ENCODE measurements at places on chromosomes 13 and 19.

- no peak for DNase-seq
These were observed 18.4 kb upstream of the KCTD15 start for GRCh38 chr19:33778089-33778791.

DNA sequence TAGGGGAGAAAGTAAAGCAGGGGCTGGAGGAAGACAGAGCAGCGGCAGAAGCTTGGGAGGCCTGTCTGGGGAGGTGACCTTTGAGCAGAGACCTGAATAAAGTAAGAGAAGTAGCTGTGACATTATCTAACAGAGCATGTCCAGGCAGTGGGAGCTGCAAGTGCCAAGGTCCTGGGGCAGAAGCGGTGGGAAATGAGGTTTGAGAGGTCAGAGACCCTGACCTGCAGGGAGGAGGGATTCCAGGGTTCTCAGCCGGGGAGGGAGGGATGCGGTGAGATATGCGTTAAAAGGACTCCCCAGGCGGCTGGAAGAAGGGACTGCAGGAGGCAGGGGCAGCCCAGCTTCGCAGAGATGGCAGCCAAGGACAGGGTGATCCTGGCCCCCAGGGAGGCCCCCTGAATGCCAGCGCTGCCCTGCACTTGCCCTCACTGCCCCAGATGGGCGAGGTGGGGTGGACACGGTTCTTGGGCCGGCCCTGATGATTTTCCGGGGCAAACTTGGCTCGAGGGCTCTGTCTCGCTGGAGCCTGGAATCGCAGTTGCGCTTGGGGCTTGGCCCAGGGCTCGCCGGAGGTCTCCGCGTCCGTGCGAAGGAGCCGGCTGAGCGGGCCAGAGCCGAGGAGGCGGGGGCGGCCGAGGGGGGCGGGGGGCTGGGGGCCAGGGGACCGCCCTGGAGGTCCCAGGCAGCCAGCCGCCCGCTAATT lies 3.2 kb downstream of the CRLF1 start:
- no peak for DNase-seq

- DNase-seq: no peak
These were observed 765.2 kb upstream of the GPC6 start for GRCh38 chr13:92461402-92461801.

DNA sequence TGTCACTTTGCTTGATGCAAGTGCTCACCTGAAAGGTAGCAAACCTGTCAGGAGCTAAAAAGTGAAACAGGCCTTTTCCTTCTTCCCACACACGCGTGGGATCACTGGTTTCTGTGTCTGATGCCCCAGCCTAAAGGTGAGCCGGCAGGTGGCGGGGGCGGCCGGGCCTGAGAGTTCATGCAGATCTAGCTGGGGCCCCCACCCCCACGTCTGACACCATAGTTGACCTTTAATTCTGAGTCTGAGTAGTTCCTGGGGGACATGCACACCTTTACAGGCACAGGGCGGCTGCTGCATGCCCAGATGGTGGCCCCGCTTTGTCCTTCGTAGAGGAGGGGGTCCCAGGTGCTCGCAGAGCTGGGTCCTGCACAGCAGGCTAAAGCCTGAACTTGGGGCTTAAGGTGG lies 345.3 kb downstream of the TEX29 start:
- no peak for DNase-seq

GRCh38 chr19:11044431-11044830 lies 44.8 kb upstream of the LDLR start:
- DNase-seq: no peak

GRCh38 chr19:38736036-38736412 lies 8.2 kb downstream of the CAPN12 start:
- DNase-seq: no peak

GRCh38 chr19:53813996-53814395 lies 10.1 kb downstream of the NLRP12 start:
- DNase-seq: no peak

DNA sequence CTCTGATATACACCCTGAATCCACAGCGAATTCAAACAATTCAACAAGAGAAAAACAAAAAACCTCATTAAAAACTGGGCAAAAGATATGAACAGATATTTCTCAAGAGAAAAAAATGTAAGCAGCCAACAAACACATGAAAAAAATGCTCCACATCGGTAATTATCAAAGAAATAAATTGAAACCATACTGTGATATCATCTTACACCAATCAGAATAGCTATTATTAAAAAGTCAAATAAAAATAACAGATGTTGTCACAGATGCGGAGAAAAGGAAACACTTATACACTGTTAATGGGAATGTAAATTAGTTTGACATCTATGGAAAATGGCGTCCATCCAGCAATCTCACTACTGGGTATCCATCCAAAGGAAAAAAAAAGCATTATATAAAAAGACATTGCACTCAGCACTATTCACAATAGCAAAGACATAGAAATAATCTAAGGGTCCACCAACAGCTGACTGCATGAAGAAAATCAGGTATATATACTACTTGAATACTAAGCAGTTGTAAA lies 1495.0 kb upstream of the PCDH20 start:
- no peak for DNase-seq

GRCh38 chr13:99281811-99282263 lies 23.7 kb upstream of the GPR18 start:
- no peak for DNase-seq

- DNase-seq: no peak
These were observed 195.9 kb downstream of the LHFPL6 start for GRCh38 chr13:39407138-39407537.

DNA sequence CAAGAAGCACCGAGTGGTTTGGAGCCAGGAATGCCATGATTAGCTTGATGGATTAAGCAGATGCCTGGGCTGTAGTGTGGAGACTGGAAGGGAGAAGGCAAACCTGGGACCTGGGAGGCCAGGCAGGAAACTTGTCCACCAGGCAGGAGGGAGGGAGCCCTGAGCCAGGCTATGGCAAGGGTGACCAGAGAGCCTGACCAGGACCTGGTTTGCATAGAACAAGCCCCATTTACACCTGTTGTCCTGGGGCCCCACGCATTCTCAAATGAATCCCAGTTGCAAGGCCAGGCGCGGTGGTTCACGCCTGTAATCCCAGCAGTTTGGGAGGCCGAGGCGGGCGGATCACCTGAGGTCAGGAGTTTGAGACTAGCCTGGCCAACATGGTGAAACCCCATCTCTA lies 50.2 kb upstream of the LATS2 start:
- DNase-seq: no peak

DNA sequence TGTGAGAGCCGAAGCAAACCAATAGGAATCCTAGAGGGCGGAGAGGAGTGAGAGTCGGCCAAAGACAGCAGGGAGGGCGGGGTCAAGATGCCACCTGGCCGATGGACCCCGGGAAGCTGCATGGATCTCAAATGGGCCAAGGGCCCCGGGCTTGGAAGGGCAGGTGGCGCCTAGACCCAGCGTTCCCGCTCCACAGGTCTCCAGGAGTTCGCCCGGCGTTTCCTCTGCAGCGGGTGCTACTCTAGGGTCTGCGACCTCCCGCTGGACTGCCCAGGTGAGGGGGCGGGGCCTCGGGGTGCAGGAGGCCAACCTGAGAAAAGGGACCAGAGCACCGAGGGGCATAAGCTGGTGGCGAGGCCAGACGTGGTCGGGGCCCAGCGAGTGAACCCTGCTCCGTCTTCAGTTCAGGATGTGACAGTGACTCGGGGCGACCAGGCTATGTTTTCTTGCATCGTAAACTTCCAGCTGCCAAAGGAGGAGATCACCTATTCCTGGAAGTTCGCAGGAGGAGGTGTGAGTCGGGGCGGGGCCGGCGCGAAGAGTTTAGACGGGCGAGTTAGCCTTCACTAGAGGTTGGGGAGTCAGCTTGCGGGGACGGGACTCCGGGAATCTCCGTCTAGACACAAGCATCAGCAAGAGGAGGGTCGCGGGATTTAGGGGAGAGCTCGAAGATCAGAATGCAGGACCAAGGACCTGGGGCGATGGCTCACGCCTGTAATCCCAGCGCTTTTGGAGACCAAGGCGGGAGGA lies 9.9 kb downstream of the SPACA6 start:
- DNase-seq: no peak

DNA sequence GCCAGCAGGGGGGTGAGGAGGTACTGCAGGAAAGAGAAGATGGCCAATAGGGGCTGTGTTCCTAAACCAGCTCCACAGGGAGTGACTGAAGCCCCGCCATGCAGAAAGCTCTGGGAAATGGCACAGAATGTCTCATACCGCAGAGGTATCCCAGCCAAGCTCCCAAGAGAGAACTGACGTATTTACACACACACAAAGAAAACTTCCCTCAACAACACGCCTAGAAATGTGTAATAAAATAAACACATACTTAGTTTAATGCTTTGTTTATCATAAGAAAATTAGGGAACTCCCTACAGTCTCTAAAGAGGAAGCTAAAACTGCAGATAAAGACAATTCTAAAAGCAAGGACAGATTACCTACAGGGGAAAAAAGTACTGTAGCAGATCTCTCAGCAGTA lies 40.0 kb downstream of the ESD start:
- no peak for DNase-seq

DNA sequence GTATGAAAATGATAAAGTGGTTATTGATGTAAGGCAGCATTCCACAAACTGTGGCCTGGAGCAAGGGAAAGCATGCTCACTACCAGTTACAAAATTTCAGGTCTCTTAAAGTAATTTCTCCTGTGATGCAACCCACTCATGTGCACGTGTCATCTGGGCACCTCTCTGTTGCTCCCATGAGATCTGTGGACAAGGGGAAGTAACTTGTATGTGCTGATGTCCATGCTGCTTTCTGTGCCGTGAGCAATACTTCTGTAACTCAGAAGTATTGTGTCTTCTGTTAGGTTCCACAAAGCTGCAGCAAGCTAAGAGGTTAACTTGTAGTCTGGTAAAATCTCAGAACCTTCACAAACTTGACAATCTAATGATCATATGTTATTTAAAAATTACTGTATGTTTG lies 930.0 kb upstream of the SLITRK6 start:
- DNase-seq: no peak

DNA sequence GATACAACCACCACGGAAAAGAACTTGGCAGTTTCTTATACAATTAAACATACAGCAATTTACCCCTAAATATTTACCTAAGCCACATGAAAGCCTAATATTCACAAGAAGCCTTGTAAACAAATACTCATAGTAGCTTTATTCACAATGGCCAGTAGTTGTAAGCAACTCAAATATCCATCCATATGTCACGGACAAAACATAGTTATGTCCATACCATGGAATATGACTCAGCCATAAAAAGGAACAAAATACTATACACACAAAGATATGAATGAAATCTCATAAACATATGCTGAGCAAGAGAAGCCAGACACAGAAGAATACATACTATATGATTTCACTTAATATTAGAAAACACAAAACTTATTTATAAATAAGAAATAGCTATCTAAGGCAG lies 12.9 kb downstream of the PSPC1 start:
- no peak for DNase-seq

- DNase-seq: no peak
These were observed 16.1 kb downstream of the MKNK2 start for GRCh38 chr19:2034729-2035589.

- no peak for DNase-seq
These were observed 2.7 kb downstream of the CELF5 start for GRCh38 chr19:3227054-3227626.

- no peak for DNase-seq
These were observed 1.9 kb downstream of the TEX26 start for GRCh38 chr13:30934381-30934780.

GRCh38 chr13:105908586-105908985 lies 626.9 kb downstream of the EFNB2 start:
- DNase-seq: no peak

GRCh38 chr13:113252516-113253095 lies 43.2 kb downstream of the CUL4A start:
- no peak for DNase-seq

DNA sequence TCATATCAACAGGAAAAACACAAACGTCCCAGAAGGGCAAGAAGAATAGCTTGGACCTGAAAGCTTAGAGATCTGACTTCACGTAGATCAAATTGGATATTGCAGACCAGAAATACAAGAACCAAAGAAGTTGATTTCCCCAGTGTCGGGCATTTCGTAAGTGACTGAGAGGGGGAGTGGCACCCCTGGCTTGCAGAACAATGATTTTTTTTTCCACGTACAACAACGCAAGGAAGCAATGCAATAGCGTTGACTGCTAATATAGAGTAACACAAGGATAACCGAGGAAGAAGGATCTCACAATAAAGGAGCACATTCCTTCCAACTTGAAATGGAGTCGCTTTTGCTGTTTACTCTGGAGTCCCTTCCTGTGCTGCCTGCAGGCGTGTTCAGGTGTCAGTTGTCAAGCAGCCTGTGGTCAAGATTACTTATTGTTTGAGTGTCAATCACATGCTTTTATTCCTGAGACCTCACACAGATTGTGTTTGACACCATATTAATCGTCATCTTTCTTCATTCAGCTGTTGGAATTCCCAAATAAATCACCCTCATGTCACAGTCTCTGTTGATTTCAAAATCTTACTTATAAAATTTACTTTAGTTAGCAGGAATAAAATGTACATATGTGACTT lies 139.4 kb downstream of the FREM2 start:
- DNase-seq: no peak

DNA sequence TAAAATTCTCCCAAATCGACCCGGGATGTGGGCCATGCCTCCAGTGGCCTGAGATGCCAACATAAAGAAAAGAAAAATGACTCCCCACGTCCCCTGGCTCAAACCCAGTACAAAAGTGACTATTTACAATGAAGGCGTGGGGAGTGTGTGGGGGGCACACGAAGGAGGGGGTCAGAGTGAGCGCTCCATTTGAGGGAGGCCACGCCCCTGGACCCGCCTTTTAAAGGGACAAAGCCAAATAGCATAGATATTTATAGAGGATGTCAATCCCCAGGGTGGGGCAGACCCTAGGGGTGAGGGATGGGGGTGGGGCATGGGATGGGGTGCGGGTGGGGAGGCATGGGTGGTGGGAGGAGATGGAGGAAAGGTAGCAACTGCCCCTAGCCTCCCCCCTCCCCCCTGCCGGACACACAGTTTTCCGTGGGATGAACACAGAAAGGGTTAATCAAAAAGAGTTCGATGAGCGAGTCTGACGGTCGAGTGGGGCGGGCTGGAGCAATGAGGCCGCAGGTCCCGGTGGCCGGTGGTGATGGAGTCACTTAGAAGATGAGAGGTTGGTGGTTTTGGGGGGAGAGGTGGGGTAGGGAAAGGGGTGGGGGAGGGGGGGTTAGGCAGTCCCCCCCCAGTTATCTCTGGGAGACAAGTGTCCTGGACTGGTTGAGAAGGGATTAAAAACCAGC lies 20.1 kb upstream of the NANOS2 start:
- no peak for DNase-seq

DNA sequence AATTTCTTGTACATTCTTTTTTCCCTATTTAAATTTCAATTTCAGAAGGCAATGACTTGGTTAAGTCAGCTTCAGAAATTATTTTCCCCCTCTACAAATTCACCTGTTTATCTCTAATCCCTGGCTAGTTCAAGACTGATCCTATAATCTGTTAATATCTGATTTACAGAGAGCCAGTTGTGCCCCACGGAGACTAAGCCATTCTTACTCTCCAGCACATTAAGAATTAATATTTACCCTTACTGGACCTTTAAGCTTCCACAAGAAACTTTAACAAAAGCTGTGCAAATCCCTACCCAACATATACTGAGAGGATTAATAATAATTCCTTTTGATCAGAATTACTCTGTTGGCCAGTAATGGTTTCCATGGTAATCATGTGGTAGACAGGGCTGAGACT lies 786.2 kb downstream of the PCDH9 start:
- DNase-seq: no peak

- DNase-seq: no peak
These were observed 1369.9 kb downstream of the EFNB2 start for GRCh38 chr13:105165449-105166125.

Data from non-pigmented ciliary epithelial cell (primary cell).